ENCODE measurements at places on chromosomes 1 and 21.

GRCh38 chr1:45329445-45329844 lies 2.8 kb downstream of the HPDL start:
- no peak for DNase-seq

DNA sequence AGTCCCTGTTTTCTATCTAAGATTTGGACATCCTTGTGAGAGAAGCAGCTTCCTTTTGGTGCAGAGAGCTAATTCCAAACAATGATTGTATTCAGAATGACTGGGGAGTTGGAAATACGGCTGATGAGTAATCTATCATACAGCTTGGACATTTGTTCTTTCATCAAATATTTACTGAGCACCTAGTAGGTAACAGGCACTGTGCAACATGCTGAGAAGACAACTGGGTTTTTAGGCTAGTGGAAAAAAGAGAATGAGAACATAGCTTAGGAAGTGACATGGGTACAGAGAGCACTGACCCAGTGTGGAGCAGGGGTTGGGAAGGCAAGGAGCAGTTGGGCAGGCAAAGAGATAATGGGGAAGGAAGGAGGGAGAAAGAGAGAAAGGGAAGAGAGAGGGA lies 87.5 kb downstream of the TBX19 start:
- DNase-seq = no peak

- DNase-seq = no peak
Measured at GRCh38 chr1:43437031-43437973, 16.4 kb downstream of the HYI start.

DNA sequence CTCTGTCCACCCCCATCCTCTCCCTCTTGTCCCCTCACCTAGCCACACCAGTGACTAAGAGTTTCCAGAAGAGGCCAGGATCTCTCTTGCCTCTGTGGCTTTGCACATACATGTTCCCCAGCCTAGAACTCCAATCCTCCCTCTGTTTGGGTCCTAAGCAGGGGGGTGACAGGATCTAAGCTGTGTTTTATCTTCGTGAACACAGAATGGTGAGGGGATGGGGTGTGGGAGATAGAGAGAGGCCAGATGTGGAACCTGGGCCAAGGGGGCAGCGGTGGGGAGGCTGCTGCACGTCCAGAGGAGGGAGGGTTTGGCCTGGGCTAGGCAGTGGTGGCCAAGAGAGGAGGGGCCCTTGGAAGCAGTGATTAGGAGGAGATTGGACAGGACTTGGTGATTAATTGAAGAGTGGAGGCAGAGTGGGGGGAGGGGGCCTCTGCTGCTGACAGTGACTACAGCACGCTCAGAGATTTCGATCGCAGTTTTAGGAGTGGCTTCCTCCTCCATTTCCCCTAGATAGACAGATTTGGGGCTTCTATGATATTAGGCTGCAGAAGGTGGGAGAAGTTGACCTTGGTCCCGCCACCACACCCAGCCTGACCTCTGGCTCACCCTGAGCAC lies 17.1 kb upstream of the ADGRB2 start:
- DNase-seq = no peak

GRCh38 chr1:224262373-224263054 lies 67.5 kb downstream of the NVL start:
- DNase-seq = no peak

DNA sequence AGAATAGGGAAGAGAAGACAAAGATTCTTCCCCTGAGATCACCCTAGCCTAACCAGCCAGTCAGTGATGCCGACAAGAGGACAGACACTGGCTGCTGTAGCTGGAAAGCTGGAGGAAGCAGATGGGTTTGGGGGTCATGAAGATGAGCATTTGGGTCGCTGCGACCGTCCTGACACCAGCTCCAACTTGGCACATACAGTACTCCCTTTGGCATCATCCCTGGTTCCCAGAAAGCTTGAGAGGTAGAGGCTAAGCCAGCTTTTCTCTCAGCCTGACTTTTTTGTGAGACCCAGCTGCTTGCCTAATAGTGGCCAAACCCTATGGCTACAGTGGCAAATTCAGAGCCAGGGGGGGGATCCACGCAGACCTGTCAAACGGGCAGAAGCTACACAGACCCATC lies 43.0 kb upstream of the IKBKE start:
- no peak for DNase-seq

GRCh38 chr21:42970946-42971653 lies 3.3 kb upstream of the PKNOX1 start:
- no peak for DNase-seq

- DNase-seq = no peak
Measured at GRCh38 chr1:44684525-44684924, 10.0 kb downstream of the ARMH1 start.

DNA sequence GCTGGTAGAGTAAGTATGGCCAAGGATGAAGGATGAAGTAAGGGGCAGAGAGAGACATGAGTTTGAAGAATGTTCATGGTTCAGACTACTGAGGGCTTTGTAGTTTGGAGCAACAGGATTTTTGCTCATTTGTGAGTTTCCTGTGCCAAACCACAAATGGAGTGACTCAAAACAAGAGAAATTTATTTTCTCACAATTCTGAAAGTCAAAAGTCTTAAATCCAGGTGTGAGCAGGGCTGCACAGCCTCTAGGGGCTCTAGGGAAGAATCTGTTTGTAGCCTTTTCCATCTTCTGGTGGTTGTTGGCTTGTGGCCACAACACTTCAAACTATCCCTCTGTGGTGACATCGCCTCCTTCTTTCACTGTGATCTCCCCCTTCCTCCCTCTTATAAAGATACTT lies 58.9 kb downstream of the RHOU start:
- DNase-seq = no peak

DNA sequence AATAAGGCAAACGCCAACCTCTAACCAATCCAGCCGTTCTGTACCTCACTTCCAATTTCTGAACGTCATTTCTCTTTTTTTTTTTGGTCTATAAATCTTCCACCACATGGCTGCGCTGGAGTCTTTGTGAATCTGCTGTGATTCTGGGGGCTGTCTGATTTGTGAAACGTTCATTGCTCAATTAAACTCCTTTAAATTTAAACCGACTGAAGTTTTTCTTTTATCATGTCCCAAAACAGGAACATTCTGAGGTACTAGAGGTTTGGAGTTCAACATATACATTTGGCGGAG lies 65.5 kb upstream of the BACH1 start:
- DNase-seq = no peak

DNA sequence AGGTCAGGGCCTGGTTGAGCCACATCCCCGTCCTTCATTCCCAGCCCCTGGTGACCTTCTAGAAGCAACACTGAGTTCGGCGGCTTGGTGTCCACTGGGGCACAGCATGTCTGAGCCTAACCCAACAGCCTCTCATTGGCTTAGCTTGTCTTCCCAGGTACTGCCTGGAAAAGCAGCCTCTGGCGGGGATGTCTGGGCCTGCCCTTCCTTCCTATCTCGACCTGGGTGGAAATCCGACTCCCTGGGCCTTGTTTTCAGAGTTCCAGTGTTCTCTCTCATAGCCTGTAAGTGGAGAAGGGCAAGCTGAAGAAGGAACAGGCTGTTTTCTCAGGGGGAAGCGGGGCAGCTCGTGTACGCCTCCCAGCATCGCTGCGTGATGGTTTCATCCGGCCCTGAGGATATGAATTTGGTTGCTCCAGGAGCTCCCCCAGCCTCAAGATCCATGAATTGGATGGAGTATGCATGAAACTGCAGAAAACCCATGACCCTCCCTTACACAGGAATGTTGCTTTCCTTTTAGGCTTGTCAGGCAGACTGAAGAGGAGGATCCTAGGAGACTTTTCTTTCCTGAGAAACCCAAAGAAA lies 116.5 kb upstream of the IRF2BP2 start:
- no peak for DNase-seq

DNA sequence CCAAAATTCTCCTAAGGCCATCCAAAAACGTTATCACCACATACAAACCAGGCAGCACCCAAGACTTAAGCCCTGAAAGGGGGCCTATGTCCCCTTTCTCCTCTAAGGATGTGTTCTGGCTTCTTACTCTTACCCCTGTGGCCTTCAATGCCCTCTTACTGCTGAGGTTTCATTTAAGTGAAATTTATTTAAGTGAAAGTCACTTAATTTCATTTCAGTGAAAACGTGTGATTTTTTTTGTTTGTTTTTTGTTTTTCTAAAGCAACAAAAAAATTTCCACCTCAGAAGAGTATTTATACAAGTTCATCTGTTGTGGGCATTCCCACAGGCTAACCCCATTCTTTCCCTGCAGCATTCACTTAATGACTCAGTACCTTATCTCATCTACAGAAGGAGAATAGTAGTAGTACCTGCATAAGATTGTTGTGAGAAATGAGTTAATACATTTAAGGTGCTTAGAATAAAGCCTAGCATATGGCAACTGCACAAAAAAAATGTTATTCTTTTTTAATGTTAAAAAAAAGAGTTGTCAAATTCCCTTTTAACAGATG lies 220.6 kb downstream of the CHRM3 start:
- DNase-seq = no peak

DNA sequence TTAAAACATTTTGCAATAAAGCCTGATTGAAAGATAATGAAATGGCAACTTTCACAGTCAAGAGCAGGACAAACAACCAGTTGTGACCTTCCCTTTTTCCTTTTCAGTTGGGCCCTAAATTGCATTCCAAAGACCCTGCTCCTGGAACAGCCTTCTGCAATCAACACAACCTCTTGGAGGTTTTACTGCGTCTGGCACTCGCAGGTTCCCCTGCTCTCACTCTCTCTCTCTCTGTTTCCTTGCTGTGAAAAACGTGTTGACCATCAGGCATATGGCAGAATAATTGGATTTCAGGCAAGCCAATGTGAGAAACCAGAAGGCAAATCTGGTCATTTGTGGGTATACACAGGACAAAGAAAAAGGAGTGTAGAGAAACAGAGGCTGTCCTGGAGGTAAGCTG lies 23.2 kb downstream of the SLC44A5 start:
- DNase-seq = no peak

DNA sequence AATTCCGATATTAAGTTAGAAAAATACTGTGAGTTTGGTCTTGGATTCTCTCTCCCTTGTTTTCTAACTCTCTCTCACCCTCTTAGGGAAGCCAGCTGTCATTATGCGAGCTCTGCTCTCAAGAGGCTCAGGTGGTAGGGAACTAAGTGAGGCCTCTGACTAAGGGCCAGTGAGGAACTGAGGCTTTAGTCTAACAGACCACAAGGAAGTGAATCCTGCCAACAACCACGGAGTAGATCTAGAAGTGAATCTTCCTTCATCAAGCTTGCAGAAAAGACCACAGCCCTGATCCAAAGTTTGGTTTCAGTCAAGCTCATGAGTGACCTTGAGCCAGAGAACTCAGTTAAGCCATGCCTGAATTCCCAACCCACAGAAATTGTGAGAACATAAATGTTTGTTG lies 180.1 kb upstream of the PRMT6 start:
- DNase-seq = no peak
